Activated T-cell treated with anti-CD3 and anti-CD28 coated beads for 1 hour (primary cell): ENCODE measurements at places on chromosomes 11 and 22.

GRCh38 chr11:110524238-110524637 is 94.5 kb downstream of the FDX1 start:
- no peak for DNase-seq

- no peak for DNase-seq
Observed at GRCh38 chr11:1877211-1878136, 14.2 kb downstream of the PRR33 start.

GRCh38 chr11:84390441-84391078 is 1104.4 kb upstream of the CCDC90B start:
- DNase-seq: no peak

- DNase-seq: no peak
Observed at GRCh38 chr11:131288521-131289091, 81.8 kb upstream of the NTM start.

- no peak for DNase-seq
Observed at GRCh38 chr11:61037441-61038093, 64.7 kb upstream of the CD5 start.

- DNase-seq: no peak
Observed at GRCh38 chr11:86509588-86509974, 134.9 kb downstream of the CCDC81 start.

- DNase-seq: no peak
Observed at GRCh38 chr22:48424661-48425060, 1403.0 kb downstream of the BRD1 start.

DNA sequence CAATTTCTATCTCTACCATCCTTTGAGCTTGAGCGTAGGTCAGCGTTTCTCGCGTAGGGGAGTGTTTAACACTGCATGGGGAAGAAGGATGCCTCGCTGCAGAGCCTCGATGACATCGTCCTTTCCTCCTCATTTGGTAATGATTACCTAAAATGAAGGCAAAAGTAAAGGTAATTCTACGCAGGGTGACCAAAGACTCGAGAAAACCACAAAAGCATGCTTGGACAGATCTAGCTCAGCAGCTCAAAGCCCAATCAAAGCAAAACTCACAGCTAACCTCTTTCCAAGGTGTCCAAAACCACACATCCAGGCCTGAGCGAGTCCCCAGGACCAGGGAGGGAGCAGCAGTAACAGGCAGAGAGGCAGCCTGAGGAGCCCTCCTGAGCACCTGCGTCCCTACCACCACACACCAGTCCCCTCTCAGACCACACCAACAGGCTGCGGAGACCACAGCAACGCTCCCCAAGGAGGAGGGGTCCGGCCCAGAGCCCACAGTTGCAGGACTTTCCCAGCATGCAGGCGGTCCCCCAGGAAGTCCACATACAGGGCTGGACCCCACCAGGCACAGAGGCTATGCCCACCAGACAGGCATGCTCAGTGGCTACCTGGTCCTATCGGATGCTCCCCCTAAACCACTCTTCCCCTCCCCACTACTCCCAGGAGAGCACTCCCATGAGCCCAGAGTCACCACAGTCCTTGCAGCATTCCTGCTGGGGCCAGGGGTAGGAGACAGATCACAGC is 3.3 kb downstream of the BRD1 start:
- DNase-seq: no peak
